ENCODE measurements at places on chromosomes 3 and 15.

- DNase-seq = no peak
Observed at GRCh38 chr15:51260202-51260601, 78.2 kb downstream of the CYP19A1 start.

- DNase-seq = peak; percentile 5
Observed at GRCh38 chr3:49787182-49787464, 781 bp upstream of the IP6K1 start.

DNA sequence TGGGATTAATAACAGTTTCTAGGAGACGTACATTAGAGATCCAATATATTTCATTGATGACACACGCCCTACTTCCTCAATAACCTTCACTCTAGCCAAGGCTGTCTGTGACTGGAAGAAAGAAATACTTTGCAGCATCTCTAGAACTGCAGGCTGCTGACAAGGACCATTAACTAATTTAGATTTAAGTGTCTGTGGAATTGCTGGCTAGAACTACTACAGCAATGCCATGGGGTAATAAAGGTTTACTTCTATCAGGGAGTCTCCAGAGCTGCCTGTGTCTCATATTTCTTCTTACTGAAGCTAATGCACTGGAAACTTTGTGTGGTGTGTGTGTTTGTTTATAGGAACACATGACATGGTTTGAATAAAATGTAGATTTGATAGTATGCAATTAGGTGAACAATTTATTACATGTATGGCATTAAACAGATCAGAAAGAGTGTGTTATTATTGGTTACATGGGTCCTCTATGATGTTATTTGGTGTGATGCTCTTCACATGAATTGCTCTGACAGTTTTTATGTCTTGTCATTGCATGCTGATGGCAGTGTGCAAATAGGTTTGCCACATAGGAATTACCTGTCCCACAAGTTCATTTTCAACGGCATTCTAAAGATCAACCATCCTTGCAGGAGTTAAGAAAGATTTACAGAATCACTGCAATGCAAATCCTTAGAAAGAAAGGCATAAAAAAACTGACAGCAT is 916.2 kb upstream of the CADM2 start:
- DNase-seq = no peak

DNA sequence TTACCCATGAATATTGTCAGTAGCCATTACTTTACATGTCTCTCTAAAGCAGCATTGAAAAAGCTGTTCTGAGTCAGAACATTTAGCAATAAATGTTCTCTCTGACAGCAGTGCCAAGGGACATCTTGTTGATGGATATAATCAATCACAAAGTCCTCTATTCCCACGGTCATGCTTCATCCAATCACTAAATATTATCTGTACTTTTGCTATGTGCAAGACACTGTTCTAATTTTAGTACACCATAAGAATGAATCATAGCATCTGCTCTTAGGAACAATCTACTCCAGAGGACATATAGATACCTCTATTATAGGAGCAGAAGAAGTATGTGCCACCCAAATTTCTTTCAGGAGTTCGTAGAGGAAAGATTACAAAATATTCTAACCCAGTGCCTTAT is 142.5 kb upstream of the MBNL1 start:
- DNase-seq = no peak

DNA sequence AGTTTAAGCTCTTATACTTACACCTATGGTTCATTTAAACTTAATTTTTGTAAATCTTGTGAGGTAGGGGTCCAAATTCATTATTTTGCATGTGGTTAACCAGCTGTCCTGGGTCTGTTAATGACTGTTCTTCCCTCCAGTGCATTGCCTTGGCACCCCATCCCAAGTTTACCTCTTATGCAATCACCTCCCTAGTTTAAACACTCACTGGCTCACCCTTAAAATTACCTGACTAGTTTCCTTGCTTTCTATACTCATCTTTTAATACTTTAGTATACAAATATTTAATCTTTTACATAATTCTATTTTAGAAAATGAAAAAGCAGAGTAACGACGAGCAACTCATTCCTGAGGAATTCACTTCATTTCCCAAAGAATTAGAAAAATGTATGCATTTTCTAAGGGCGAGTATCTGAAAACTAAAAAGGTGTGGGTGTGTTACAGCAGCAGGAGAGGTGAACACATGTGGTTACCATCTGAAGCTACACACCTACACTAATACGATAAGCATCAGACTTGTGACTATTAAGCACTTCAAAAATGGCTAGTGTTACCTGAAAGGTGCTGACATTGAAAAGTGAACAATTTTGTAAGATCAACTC is 33.7 kb downstream of the TJP1 start:
- no peak for DNase-seq

- no peak for DNase-seq
Observed at GRCh38 chr15:50355980-50356379, 982 bp upstream of the GABPB1 start.

GRCh38 chr3:31960793-31961431 is 20.1 kb downstream of the OSBPL10 start:
- no peak for DNase-seq

DNA sequence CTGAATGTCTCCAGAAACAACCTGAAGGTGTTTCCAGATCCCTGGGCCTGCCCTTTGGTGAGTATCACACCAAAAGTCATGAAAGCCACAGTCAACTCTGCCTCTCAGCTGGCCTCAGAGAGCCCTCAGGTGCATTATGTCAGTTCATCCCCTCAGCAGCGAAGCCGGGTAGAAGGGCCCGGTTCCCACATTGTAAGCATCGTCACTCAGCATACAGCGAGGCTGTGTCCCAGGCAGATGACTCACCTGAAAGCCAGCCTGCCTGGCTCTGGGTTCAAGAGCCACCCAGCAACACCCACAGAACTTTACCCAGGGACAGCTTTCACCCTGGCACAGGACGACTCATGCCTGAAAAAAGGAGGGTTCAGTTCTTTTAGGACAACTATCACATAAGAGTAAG is 91.6 kb downstream of the LRRK1 start:
- DNase-seq = no peak

DNA sequence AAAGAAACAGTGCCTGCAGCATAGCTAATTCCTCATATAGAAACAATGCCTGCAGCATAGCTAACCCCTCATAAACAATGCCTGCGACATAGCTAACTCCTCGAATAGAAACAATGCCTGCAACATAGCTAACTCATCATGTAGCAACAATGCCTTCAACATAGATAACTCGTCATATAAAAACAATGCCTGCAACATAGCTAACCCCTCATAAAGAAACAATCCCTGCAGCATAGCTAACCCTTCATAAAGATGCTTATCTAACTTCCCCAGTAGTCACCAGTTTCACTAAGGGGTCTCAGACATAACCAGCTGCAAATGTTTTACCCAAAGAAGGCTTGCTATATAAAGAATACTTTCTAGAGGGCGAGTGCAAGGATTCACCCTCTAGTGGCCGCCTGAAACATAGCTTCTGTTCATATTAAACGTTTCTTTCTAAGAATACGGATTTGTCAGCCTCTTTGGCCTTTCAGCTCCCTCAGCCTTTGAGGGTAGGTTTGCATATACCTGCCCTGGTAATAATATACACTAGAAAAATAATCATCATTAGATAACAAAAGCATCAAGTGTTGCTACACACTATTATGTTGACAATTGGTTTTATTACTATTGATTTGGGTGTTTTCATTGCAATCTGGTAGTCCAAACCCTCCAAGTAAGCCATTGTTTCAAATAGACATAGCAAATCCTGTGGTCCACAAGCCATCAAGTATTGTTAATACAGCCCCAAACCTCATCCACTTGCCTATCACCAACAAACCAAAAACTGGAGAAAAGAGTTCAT is 44.4 kb upstream of the FAN1 start:
- peak; percentile 13 for DNase-seq

- DNase-seq = no peak
Observed at GRCh38 chr3:48820612-48821324, 26.9 kb downstream of the PRKAR2A start.

- no peak for DNase-seq
Observed at GRCh38 chr15:87219650-87220615, 1036.6 kb downstream of the NTRK3 start.

- no peak for DNase-seq
Observed at GRCh38 chr3:103319912-103320311, 885.1 kb downstream of the ZPLD1 start.

DNA sequence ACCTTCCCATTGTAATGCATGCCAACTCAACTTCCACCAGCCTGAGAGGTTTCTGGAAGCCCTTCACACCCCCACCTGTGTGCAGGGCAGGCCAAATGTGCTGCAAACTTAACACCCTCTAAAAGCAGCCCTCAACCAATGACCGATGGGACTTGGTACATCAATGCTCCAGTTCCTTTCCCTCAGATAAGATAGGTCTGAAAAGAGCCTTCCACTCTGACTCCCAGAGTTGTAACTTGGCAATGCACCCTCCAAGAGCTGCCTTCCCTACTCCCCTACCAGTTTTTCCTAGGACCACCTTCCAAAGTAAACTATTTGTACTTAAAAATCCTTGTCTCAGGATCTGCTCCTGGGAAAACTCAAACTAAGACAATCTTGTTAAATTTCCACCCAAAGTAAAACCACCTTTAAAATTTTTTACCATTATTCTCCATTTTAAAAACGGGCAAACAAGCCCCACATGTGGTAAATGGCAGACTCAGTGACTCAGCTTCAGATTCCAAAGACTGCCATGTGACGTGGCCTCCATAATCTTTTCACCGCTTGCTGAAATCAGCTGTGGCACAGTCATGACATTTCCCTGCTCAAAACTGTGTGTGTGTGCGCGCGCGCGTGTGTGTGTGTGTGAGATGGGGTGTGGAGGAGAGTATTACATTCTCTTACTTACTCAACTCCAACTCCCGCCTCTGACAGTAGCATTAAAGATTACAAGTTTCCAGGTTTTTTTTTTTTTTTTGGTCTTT is 17.2 kb downstream of the RASGRP1 start:
- no peak for DNase-seq

Data from GM12892 (cell line).